ENCODE measurements at places on chromosomes 2 and 18. TPM values are rescaled to one million over a fixed set of nuclear protein-coding genes. Genes with fewer than 3 reads are reported as not detected.

SPP2 gene
- not detected for total RNA-seq

OTOS gene
- not detected for total RNA-seq

TTN gene
- 1.8 TPM for total RNA-seq

COL4A4 gene
- total RNA-seq: not detected

SERPINB8 gene
- total RNA-seq: 1.2 TPM

COL3A1 gene
- total RNA-seq: 1,174 TPM

GREB1 gene
- 11.0 TPM for total RNA-seq

Measured in stomach (tissue), 19 donors.